ENCODE measurements at places on chromosomes 5 and 9. TPM values are rescaled to one million over a fixed set of nuclear protein-coding genes. Genes with fewer than 3 reads are reported as not detected.

GRCh38 chr9:99389087-99390033, 167.3 kb downstream of the SEC61B start:
- DNase-seq, result no peak

GRCh38 chr5:139925650-139926640, 117.2 kb downstream of the NRG2 start:
- no peak for DNase-seq

GRCh38 chr5:149037817-149038216, 25.0 kb downstream of the SH3TC2 start:
- DNase-seq, result no peak

GRCh38 chr5:80153586-80154126, 102.2 kb downstream of the SERINC5 start:
- peak; percentile 44 for DNase-seq

- no peak for DNase-seq
Measured at GRCh38 chr9:110777196-110777875, 108.7 kb downstream of the MUSK start.

DNA sequence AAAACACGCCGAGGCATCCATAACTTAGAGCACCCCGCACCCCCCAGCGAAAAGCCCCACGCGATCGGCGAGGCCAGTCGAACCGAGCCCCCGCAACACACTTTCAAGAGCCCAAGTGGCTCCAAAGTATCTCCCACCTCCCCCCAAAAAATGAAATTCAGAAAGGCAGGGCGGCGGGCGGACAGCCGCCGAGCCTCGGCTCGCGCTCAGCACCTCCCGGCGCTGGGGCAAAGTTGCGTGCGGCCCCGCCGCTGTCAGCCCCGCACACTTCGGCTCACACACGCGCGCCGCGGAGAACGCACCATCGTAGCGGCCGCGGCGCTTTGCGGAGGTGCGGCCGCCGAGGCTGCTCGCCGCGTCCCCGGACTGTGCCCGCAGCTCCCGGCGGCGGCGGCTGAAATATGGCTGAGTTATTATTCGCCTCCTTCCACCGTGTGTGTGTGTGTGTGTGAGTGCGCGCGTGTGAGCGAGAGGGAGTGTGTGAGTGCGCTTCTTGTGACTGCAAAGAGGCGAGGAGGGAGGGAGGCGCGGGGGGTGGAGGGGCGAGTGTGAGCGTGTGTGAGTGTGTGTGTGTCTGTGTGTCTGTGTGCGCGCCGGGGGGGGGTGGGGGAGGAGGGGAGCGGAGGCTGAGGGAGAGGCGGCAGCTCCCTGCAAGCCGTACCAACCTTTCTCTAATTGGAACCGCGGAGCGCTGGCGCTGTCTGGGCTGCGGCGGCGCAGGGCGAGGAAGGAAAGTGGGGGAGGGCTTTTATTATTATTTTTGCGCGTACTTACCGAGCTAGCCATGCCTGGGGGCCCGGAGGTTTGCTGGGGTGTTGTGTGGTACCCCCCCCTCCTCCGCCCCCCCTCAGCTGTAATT, 599 bp downstream of the MLLT3 start:
- DNase-seq, result peak; percentile 85

DNA sequence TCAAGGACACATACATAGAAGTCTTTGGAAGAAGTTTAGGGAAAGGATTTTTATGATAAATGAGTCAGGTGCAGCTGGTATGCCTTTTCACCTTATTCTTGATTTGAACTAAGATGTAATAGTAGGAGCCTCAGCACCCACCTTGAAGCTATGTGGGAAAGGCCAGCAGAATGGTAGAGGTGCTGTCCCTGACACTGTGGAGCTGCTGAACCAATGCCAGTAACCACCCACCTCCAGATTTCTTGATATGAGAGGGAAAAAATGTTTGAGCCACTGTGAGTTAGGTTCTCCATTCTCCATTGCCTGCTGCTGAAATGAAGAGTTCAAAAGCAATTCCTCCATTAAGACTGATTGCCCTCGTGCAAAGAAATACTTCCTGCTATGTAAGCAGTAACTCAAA, 12.2 kb upstream of the HMGCR start:
- DNase-seq, result no peak

- DNase-seq, result no peak
Measured at GRCh38 chr5:125181955-125182354, 435.5 kb upstream of the ZNF608 start.

DNA sequence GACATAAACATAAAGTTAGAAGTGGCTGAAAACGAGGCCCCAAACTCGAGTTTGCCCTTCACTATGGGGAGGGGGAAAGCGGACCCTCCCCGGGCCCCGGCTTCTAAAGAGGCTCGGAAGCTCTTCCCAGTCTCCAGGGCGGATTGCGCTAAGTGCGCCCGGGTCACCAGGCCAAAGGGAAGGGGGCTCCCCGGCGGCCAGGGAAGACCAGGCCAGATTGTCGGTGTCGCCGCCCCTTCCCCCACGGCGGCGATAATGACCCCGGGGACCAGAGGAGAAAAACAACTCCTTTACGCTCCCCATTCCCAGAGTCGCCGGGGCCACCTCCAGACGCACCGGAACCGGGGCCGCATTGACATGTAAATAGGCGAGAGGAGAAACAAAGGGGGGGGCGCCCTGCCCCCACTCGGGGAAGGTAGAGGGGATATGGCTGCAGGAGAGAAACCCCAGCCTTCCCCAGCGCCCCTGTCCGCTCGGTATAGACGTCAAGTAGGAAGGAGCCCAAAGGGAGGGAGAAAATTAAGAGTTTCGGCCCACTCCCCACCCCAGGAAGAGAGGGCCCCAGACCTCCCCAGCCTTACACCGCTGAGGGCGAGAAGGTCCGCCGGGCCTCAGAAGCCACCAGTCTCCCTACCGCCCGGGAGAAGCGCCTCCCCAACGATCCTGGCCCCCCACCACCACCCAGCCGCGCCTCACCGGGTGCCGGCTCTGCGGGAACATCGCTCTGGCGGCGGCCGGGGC, 1.7 kb downstream of the TLE1 start:
- DNase-seq, result peak; percentile 76

DNA sequence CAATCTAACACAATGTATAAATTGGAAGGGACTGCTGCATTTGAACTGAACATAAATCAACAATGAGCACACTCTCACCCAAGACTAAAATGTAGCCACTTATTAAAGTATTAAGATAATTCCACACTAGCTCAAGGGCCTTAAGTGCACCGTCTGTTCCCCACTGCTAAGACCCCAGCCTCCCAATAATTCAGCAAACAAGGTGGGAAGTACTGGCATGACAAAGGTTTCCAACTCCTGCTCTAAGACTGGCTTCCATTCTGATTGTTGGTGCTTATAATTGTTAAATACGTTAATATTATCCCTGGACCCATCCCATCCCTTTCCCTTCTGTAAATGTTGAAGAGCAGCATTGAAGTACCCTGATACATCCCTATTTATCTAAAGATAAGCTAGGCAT, 636.7 kb downstream of the NR2F1-AS1 start:
- DNase-seq, result no peak

DNA sequence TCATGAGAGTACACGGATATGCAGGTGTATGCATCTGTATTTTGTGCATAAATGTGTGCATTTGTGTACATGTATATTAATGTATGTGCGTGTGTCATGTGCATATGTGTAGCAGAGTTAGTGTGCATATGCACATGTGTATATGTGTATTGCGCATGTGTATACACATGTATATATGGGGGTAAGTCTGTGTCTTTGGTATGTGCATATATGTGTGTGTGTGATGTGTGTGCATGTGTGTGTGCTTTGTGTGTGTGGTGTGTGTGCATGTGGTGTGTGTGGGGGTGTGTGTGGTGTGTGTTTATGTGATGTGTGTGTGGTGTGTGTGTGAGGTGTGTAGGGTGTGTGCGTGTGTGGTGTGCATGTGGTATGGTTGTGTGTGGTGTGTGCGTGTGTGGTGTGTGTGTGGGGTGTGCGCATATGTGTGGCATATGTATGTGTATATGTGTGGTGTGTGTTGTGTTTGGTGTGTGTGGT, 13.1 kb upstream of the CTSL start:
- no peak for DNase-seq

- no peak for DNase-seq
Measured at GRCh38 chr5:123549256-123549904, 37.4 kb downstream of the CSNK1G3 start.

DNA sequence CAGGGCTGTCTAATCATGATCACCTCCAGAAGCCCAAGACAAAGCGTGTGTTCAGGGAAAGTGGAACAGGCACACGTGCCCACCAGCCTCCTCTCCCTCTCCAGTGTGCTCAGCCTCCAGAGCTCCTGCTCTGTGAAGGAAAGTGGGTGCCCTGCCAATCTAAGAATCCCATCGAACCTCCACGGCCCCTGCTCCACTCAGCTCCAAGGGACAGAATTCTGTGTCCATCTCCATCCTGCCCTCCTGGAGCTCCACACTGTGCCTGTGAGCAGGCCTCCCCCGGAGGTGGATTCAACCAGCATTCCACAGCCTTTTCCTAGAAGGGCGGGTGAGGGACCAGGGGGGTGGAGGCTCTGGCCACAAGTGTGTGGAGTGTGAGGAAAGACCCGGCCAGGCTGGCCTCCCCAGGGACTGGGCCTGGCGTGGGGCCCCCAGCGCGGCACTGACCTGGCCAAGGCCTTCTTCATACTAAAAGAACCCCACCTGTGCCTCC, 6.0 kb downstream of the EEIG1 start:
- peak; percentile 61 for DNase-seq

DNA sequence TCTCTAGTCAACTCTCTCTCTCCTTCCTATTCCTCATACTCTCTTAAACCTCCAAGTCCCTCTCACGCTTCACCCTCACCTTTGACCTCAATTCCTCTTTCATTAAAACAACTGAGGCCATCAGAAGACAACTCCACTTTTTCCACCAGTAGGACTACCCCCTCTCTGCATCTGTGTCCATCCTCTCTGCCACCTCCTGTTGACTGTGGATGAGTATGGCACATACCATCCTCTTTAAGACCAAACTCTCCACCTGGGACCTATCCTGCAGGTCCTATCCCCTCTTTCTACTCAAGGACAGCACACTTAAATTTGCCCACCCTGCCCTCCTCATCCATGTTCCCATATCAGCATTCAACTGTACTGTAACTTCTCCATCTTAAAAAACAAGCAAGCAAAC, 89.2 kb downstream of the FOXD1 start:
- DNase-seq, result no peak

GRCh38 chr9:114465417-114465816, 39.9 kb downstream of the WHRN start:
- no peak for DNase-seq

DNA sequence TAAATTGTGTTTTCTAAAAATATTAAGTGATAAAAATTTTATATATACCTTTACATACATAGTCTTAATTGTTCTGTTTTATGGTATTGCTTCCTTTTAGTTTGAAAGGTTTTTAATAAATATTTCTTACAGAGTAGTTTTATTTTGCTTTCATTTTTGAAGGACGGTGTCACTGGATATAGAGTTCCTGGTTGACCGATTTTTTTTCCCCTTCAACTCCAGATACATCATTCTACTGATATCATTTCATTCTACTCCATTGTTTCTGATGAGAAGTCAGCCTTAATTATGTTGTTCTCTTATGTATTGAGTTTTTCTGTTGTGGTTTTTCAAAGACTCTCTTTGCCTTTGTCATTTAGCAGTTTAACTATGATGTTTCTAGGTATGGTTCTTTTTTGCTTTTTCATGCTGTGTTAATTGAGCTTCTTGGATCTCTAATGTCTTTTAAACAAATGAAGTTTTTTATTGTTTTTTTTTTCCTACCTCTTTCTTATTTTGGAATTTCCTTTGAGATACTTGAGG, 30.4 kb downstream of the MTREX start:
- no peak for DNase-seq

DNA sequence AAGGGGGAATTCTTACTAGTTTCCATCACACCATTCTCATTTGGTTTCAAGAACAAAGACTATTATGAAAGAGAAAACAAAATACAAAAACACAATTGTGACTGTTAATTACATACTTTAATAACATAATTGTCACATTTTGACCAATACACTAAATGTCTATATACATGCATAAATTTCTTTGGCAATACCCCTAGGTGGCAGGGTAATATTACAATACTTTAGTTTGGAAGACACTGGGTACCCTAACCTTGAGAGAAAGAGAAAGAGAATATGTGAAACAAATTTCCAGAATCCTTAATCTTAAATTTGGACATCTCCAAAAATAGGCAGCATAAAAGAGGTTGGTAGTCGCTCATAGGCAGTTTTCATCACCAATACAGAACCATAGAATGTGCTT, 619.6 kb upstream of the ADAMTS16 start:
- DNase-seq, result no peak

DNA sequence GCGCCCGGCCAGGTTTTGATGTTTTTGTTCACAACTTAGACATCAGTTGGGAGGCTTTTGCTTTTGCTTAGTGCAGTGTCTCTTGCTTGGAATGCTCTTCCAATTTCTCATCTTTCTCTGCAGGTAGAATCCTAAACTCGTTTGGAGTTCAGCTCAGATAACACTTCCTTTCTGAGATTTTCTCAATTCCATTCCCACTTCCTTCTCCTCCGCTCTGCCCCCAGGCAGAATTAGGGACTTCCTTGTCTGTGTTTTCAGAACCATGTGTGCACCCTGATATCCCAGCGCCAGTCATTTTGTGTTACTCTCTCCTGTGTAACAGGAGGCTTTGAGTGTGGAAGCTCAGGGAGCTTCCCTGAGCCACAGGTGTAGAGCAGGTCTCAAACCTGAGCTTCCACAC, 171.0 kb downstream of the INSYN2B start:
- no peak for DNase-seq

DNA sequence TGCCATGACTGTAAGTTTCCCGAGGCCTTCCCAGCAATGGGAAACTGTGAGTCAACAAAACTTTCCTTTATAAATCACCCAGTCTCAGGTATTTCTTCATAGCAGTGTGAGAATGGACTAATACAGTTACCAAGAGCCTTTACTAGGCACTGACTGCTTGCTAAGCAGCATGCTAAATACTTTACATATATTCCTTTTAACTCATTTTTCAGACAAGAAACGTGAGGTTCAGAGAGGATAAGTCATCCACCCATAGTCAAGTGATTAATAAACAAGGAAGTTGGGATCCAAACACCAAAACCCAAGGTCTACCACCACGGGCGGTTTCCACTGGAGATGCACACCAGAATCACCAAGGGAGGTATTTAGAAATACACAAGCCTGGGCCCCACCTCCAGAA, 50.8 kb downstream of the GABBR2 start:
- DNase-seq, result no peak

GRCh38 chr9:91734371-91734981, 215.6 kb downstream of the ROR2 start:
- DNase-seq, result peak; percentile 81

Gene SPAAR
- total RNA-seq, result 2.1 TPM

Gene FYB1
- total RNA-seq, result 4.6 TPM

Gene TEX48
- total RNA-seq, result not detected

Gene PCDHB5
- total RNA-seq, result 14.6 TPM

Gene TSSK1B
- not detected for total RNA-seq

Gene NDFIP1
- 351 TPM for total RNA-seq

Gene NR5A1
- not detected for total RNA-seq

Gene IL4
- not detected for total RNA-seq

Gene FBN2
- total RNA-seq, result 3.2 TPM

Gene PAPPA
- 1.0 TPM for total RNA-seq

Gene GPX3
- total RNA-seq, result 12,549 TPM

Gene CCDC171
- total RNA-seq, result 6.2 TPM
